ENCODE measurements at places on chromosomes 7 and 10. TPM values are rescaled to one million over a fixed set of nuclear protein-coding genes. Genes with fewer than 3 reads are reported as not detected.

The RBM20 gene
- 0.68 TPM for total RNA-seq

- DNase-seq = no peak
Measured at GRCh38 chr10:73414230-73414945, 530 bp upstream of the ANXA7 start.

The MLXIPL gene
- not detected for total RNA-seq

- DNase-seq = peak; percentile 51
Measured at GRCh38 chr7:2821842-2822507, 22.1 kb downstream of the GNA12 start.

DNA sequence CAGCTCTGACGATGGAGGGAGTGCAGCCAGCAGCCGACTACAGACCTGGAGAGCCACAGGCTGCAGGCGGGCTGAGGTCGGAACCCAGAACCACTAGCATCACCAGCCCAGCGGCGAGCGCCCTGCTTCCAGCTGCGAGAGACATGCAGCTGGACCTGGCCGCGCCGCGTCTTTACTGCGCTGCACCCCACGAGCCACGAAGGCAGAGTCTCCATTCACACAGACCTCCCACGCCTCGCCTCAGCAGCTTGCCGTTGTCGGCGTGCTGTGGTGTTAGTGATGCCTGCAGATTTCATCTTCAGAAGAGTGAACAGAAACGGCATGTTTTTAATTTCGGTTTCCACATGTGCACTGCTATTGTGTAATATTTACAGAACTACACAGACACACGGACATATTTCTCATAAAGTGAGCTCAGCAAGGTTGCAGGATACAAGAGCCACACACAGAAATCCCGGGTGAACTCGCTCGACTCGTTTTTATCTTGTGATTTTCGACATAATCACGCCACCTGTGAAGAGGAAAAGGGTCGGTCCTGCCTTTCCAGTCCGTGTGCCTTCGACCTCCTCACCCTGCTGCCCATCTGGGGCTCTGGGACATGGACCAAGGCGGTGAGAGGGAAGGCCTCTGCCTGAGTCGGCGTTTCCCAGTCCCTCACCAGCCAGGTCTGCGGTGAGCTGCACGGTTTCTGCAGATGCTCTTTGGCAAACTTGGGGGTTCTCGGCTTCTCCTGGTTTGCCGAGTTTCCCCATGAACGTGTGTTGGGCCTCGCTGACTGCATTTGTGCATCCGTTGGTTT, 252.2 kb downstream of the ELFN1 start:
- no peak for DNase-seq

The KCNIP2 gene
- total RNA-seq = 0.48 TPM

DNA sequence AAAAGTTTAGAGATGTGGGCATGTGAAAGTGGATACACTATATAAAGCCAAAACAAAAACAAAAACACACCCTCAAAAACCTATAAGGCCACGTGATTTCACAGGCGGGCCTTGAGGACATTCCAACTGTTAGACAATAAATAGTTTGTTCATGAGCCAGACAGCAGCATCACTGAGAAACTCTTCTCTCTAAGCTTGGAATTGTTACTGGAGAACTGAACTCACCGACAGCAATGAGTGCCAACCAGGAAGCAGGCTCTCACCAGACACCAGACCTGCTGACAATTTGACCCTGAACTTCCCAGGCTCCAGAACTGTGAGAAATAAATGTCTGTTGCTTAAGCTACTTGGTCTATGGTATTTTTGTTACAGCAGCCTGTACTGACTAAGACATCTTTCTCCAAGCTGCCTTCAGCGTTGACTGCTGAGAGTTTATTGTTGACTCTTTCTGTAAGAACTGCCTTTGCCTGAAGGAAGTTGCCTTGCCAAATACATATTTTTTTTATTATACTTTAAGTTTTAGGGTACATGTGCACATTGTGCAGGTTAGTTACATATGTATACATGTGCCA, 107.5 kb downstream of the EPDR1 start:
- DNase-seq = no peak

GRCh38 chr10:122422266-122422989, 32.0 kb upstream of the ARMS2 start:
- DNase-seq = no peak

DNA sequence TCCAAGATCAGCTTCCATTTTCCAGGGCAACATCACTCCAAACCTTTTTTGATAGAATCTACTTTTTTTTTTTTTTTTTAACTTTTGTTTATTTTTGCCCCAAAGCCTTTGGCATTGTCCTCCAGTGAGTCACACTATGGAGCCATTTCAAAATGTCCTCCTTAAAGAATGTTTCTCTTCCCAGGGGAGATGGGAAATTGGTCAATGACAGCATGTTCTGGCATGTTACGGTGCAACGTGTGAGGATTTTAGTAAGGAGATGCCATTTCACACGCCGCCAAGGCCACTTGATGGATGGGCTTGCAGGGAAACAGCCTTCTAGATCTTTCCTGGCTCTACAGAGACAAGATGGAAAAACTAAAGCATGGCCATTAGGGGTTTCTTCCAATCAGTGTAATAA, 30.7 kb upstream of the TRIL start:
- no peak for DNase-seq

- DNase-seq = no peak
Measured at GRCh38 chr10:30073767-30074060, 14.3 kb upstream of the JCAD start.

The GSAP gene
- total RNA-seq = 2.7 TPM
